ENCODE measurements at places on chromosomes 1 and 21.

DNA sequence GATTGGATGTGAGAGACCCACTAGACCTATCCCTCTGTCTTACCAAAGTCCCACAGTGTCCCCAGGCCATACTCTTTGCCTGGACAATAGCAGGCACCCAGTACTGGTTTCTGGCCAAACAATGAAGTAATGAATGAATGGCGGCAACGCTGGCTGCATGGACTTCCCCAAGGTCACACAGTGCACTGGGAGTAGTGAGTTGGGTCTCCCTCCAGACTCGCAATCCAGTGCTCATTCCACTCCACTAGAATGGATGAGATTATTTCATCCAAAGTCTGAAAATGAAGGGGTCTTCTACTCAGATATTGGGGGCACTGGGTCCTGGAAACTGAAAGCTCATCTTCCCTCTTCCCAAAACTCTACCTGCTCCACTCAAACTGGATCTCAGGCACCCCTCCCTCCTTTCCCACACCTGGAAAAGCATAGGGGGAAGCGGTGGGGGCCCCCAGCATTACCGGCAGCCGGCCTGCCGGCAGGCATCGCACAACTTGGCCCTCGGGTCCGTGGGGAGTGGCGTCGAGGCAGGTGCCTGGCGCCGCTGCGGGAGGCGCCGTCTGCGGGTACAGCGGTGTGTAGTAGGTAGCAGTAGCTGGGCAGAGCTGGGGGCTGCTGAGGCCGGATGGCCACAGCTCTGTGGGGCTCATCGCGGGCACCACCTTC, 816 bp downstream of the E2F2 start:
- DNase-seq, result no peak

DNA sequence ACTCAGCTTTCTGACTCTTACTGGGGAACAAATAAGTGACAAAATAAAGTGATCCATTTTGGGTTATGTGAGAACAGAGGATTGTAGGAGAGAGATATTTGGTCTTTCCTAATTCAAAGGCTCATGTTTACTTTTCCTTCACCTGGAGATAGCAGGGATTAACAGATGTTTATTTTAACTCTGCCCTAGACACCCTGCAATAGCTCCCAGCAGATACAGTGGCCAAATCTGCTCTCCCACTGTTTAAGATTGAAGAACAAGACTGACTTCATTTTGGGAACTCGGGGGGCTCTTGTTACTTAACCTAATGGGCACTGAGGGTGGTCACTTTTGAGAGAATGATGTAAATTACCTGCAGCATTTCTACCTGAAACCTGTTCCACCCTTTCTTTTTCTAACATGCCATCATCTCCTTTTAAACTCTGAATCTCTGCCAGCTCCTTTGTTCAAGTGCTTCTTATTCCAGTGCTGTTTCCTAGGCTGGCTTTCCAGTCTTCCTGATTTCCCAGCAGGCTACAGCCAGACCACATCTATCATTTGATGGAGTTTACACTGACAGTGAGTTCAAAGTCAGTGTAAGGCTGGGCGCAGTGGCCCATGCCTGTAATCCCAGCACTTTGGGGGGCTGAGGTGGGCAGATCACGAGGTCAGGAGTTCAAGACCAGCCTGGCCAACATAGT, 90.0 kb downstream of the SELENOF start:
- DNase-seq, result no peak

DNA sequence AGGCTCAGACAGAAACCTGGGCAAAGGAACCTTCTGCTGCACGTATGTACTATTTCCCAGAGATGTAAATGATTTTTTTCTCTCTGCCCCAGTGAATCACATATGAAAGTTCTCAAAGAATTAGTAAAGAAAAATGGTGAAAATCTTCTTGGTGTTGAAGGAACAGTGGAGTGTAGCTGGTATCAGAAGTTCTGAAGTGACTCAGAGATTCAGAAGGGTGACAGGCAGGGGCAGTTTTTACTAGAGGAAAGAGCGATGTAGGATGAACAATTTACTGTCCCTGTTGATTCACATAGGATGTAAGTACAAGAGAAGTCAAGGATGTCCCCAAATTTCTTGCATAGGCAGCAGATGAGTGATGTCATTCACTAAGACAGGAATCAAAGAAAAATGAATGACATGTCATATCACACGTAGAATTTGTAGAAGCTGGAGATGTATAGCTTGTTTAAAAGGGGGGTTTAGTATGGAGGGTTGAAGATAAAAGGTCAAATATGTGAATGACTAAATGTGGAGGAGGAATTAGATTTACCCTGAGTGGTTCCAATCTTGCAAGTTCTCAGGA, 26.4 kb downstream of the WLS start:
- no peak for DNase-seq

- no peak for DNase-seq
These were observed at the start of gene CLDN8 for GRCh38 chr21:30216041-30216723. Gene CLDN8 (minus strand): TSS chr21:30216097. CDS start chr21:30215925, 172 bp downstream.

- no peak for DNase-seq
These were observed 142.0 kb upstream of the PDE4B start for GRCh38 chr1:65650682-65651081.

GRCh38 chr21:42587036-42587435, 66.4 kb upstream of the PDE9A start:
- no peak for DNase-seq

DNA sequence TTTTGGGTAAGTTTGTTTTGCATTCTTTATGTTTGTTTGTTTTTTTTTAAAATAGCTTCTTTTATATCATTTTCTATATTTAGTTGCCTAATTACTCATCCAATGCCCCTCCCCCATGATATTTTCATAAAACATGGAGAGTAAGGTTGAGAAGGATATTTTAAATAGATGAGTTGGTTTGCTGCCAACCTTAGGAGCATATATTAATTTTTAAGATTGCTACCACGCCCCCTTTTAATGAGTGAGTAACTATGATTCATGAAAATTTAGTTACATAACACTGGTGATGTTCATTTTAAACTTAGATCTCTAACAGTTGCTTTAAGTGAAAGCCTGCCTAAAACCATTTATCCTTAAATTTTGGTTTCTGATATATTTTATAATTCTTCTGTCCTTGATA, 18.7 kb downstream of the TMEM50A start:
- DNase-seq, result no peak

- DNase-seq, result no peak
These were observed 53.4 kb upstream of the ATP5PO start for GRCh38 chr21:33968995-33969348.

DNA sequence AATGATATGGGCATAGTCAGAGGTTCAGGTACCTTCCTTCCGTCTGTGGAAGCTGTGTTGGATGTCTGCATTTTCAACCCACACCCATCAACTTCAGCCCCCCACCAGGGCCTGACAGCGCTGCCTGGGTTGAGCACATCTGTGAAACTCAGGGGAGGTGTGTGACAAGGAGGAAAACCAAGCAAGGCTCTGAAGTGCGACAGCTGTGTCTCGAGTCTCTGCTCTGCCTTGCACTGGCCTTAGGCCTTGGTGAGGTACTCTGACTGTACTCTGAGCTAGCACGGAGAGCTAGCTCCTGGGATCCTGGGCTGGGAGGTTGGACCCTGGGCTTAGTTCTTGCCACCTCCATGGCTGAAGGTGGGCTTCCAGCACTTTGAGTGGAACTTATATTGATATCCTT, 9.1 kb downstream of the VANGL2 start:
- DNase-seq, result no peak

DNA sequence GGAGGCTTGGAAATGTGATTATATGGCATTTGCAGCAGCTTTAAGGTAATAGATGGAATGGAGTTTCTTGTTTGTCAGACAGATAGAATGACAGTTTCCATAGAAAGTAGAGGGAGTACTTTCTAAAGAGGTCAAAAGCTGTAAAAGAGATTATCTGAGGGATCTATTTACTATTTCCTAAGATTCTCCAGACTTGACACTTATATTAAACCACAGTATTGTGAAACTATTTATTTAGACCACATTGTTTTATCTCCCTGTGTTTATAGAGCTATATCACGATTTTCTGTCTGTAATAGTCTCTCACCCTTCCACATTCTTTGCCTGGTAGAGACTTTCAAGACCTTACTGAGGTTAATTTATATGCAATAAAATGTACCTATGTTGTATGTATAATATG, 66.7 kb downstream of the MAN1A2 start:
- DNase-seq, result no peak

- DNase-seq, result peak; percentile 40
These were observed at the start of gene WNT2B for GRCh38 chr1:112508278-112509004. Gene WNT2B (plus strand): TSS chr1:112508965. CDS start chr1:112509263, 298 bp downstream.

DNA sequence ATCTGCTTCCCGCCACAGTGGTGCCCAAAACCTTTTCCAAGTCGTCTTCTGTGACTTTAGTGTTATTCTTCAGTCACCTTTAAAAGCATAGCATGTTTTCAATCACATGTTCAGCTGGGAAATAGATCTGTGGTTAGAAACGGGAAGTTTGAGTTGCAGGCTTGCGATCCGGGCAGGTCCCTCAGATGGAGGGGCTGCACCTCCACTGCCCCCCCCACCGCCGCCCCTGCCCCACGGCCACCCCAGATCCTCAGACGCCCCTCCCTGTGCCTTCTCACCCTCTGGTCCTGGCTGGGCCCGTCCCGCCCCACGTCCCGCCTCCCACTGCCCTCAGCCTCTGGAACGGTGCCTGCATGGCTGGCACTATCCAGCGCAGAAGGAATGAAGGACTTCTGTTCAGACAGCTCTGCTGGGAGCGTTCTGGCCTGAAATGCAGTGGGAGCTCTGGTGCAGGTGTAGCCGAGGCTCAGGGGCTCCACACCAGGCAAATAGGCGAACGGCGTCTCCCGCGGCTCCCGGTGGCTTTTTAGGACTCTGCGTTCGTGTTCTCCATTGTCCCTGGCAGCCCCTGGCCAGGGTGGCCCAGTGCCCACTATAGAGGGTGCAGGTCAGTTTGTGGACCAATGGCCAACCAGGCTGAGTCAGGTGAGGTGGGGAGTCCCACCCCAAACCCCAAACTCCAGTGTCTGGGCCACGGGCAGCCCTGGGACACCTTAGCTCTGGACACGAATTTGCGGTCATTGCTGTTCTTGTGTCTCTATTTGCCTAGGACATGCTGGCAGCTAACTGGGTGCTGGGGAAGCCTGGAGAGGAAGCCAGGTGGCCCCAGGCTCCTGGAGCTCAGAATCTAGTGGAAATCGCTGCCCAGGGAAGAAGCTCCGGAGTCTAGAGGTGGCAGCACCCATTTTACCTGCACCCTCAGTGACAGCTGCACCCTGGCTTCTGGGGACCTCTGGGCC, 67.1 kb downstream of the FAAP20 start:
- no peak for DNase-seq

DNA sequence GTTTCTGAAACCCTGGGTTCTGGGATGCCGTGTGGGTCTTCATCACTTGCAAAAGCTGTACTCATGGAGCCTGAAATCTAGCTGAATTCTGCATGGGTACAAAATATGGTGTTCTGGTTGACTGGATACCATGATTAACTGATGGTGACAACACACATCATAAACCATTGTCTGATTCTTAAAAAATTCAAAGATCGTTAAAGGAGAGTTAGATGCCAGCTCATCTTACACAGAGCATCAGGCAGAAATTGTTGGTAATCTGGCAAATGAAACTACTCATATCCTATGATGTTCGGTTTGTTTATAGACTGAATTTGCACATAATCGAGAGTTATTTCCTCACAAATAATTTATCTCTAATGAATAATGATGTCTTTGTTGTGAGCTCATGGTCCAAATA, 218.1 kb upstream of the PKN2 start:
- no peak for DNase-seq

DNA sequence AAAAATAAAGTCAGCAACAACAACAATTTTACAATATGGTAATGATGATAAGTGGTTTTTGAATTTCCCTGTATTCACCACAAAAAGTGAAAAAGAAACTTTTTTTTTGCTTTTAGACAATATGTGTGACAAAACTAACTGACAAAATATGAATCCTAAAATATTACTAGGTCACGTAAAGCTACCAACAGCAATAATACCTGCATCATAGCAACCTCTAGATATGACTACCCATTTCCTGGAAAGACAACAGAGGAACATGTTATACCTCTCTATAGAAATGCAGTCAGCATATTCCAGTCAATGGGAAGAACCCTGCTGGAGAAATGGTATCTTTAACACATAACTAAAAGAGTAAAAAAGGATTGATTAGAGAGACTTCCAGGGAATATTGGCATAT, 73.7 kb downstream of the PDE4B start:
- DNase-seq, result no peak

- no peak for DNase-seq
These were observed 67.9 kb downstream of the S100B start for GRCh38 chr21:46537026-46537425.

GRCh38 chr1:192914092-192914491, 105.3 kb downstream of the RGS2 start:
- DNase-seq, result no peak

DNA sequence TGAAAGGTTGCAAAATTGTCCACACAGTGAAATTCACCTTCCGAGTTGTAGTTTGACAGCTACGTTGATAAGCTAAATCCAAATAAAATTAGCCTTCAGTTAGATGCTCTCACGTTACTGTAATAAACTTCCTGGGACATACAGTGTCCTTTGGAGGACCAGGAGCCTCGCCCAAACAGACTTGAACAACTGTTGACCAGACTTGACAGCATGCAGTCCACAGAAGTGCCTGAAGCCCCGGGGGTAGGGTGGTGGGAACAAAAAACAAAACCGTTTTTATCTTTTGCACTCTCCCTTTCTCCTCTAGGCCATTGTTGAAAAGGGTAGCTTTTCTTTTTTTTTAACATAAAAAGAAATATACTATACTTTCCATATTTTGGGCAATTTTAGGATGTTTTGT, 172.8 kb upstream of the SAMSN1 start:
- no peak for DNase-seq

Data from stimulated activated naive CD4-positive, alpha-beta T cell treated with Interleukin-2 at 50 U/mL for 16 hours (primary cell).